ENCODE measurements at places on chromosomes 13 and 19. TPM values are rescaled to one million over a fixed set of nuclear protein-coding genes. Genes with fewer than 3 reads are reported as not detected.
A peak's percentile ranks its signal among the peaks of the same experiment; 100 is the strongest.

DNA sequence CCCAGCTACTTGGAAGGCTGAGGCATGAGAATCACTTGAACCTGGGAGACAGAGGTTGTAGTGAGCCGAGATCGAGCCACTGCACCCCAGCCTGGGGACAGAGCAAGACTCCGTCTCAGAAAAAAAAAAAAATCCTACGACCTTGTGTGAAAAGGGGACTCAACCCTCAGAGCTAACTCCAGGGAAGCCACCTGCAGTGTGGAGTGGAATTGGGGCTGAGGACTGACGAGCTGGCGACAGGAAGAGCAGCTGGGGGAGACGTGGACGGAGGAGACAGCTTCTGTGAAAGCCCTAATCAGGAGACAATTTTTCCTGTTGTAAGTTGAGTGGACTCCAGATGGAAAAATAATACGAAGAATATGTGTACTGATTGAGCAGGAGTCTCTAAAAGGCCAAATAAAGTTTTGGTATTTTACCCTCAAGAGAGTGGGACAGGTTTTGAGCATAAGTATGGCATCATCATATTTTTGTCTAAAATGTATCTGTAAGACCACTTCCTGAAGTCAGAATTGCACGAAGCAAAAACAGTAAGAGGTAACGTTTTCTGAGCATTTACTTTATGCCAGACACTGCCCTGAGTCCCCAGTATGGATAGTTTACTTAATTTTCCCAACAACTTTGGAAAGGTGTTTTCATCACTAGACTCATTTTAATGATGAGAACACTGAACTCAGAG is 12.0 kb upstream of the LAIR1 start:
- no peak for DNase-seq

DNA sequence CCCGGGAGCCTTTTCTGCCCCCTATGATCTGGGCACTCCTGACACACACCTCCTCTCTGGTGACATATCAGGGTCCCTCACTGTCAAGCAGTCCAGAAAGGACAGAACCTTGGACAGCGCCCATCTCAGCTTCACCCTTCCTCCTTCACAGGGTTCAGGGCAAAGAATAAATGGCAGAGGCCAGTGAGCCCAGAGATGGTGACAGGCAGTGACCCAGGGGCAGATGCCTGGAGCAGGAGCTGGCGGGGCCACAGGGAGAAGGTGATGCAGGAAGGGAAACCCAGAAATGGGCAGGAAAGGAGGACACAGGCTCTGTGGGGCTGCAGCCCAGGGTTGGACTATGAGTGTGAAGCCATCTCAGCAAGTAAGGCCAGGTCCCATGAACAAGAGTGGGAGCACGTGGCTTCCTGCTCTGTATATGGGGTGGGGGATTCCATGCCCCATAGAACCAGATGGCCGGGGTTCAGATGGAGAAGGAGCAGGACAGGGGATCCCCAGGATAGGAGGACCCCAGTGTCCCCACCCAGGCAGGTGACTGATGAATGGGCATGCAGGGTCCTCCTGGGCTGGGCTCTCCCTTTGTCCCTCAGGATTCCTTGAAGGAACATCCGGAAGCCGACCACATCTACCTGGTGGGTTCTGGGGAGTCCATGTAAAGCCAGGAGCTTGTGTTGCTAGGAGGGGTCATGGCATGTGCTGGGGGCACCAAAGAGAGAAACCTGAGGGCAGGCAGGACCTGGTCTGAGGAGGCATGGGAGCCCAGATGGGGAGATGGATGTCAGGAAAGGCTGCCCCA is 8.5 kb upstream of the CEACAM7 start:
- no peak for DNase-seq

DNA sequence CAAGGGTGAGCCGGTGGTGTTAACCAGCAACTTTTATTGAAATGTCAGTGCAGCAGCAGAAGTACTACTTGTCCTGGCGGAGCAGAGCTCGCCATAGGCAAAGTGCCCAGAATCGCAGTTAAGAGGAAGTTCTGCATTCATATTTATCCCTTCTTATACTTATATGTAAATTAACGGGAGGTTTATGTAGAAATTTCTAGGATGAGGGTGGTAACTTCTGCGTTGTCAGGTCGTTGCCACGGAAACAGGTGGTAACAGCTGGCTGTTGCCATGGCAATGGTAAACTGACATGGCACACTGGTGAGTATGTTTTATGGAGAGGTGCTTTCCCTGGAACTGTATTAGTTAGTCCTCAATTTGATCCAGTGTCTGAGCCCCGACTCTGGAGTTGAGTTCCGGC is 2494.9 kb upstream of the PCDH20 start:
- DNase-seq: no peak

- no peak for DNase-seq
Measured at GRCh38 chr19:3604227-3604986, 2.3 kb downstream of the TBXA2R start.

DNA sequence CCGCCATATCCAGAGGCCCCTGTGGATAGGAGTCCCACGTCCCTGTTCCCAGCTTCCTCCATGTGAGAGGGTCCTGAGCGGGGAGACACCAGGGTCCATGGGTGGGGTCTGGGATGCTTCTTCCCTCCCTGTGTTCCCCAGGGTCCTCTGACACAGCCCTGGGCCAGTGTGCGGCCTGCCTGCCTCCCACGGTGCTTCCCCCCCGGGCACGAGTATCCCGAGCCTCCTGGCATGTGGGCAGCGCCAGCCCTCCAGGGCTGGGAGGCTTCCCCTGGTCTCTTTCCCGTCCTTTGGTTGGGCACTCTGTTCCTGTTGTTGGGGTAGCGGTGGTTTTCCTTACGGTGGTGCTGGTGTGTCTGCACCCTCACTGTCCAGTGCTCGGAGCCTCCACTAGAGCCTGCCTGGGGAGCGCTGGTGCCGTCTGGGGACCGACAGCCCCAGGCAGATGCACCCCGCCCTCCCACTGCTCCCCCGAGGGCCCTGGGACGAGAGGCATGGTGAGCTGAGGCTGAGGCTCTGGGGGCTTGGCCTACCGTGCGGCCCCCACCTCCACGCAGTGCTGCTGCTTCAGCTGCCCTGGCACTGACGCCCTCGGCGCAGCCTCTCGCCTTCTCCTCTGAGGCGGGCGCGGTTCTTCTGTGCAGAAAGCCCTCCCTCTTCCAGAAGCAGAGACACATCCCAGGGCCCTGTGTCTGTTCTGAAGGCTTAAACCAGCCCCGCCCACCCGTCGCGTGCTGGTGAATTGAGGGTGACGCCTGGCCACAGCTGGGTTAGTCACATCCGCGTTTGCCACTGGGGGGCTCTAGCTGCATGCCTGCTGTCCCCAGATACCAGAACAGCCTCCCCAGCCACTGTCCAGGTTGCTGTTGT is 27.9 kb downstream of the PLEKHJ1 start:
- DNase-seq: no peak

- no peak for DNase-seq
Measured at GRCh38 chr13:59279576-59279975, 884.2 kb downstream of the DIAPH3 start.

DNA sequence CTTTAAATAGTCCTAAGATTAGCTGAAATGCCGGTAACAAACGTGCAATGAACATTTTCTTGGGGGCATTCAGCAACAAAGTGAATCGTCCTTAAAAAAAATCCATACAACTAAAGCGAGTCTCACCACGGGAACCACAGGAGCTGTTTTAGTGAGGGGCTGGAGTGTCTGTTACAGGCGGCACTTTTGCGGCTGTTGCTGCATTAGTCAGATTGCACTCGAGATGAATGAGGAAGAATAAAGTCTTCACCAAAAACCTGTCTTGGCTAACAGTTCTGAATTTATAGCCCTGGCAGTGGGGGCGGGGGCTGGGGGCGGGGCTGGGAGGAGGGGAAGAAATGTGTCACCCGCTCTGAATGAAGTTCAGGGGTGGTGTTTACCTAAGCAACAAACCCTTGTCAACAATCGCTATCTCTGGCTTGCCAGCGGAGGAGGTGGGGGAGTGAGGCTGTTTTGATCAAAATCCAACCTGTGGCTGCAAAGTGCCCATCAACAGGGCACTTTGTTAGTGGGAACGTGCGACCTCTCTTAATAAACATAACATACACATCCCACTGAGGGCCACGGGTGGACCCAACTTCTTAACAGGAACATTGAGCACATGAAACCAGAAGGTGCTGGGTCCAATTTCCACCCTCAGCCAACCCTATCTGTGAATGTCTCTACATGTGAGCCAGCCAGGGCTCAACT is 44.5 kb downstream of the RFX2 start:
- no peak for DNase-seq

DNA sequence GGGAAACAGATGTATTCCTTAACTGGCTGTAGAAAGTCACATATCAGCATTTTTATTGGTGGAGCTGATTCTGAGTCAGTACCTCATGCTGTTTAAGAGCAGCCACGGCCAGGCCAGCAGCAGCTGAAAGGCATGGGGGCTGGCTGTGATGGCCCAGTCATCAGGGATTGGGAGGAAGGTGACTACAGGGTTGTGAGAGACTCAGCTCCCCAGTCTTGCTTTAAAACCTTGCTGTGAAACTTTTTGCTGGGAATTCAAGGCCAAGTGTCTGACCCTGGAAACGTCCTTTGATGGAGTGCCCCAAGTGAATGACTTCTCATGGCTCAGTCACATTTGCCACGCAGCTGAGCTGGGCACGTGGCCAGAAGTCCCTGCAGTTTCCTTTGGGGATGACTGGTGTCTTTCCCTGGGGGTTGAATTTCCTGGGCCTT is 39.1 kb upstream of the RNF113B start:
- DNase-seq: peak; percentile 32

- DNase-seq: no peak
Measured at GRCh38 chr19:12937093-12937926, 1.1 kb upstream of the CALR start.

- peak; percentile 71 for DNase-seq
Measured at GRCh38 chr13:41960637-41961465, at the start of gene VWA8. TSS of gene VWA8 (minus strand) at chr13:41961109. CDS start at chr13:41961015, 94 bp downstream.

GRCh38 chr13:22018076-22018835 is 347.4 kb downstream of the FGF9 start:
- DNase-seq: no peak

DNA sequence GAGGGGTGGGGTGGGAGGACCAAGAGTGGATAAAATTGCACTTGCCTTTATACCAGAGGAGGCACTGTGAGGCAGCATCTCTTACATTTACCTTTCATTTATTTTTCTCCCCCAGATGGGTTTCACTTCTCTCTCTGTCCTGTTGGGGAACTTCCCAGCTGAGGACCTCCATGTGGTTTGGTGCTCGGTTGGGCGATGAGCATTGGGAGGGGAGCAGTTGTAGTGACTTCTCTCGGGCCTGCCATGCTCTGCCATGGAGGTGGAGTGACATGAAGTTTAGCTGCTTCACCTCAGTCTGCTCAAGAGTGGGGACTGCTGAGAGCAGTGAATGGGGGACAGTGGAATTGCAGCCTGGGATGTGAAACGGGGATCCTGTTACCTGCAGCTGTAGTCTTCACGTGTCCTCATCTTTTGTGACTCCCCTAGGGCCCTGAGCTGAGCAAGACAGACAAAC is 23.1 kb upstream of the CXCL17 start:
- no peak for DNase-seq

DNA sequence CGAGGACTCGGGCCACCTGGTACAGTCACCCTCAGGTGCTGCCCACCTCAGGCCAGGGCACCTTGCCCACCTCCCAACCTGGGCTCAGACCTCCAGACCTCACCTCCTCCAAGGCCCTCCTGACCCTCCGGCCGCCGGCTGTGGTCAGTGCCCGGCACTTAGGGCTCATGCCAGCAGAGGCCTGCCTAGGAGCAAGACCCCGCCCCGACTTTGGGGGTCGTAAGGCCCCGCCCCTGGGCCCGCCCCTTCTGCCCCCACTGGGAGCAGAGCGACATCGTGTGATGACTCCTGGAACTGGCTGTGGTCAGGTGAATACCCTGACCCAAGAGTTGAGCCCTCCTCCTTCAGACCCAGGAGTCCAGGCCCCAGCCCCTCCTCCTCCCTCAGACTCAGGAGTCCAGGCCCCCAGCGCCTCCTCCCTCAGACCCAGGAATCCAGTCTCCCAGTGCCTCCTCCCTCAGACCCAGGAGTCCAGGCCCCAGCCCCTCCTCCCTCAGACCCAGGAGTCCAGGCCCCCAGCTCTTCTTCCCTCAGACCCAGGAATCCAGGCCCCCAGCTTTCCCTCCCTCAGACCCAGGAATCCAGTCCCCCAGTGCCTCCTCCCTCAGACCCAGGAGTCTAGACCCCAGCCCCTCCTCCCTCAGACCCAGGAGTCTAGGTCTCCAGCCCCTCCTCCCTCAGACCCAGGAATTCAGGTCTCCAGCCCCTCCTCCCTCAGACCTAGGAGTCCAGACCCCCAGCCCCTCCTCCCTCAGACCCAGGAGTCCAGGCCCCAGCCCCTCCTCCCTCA is at the start of gene SBK2:
TSS of gene SBK2 (minus strand) at position 183 of the 790 bp plus-strand sequence. CDS start 839 bp downstream, outside the sequence.
- DNase-seq: no peak

DNA sequence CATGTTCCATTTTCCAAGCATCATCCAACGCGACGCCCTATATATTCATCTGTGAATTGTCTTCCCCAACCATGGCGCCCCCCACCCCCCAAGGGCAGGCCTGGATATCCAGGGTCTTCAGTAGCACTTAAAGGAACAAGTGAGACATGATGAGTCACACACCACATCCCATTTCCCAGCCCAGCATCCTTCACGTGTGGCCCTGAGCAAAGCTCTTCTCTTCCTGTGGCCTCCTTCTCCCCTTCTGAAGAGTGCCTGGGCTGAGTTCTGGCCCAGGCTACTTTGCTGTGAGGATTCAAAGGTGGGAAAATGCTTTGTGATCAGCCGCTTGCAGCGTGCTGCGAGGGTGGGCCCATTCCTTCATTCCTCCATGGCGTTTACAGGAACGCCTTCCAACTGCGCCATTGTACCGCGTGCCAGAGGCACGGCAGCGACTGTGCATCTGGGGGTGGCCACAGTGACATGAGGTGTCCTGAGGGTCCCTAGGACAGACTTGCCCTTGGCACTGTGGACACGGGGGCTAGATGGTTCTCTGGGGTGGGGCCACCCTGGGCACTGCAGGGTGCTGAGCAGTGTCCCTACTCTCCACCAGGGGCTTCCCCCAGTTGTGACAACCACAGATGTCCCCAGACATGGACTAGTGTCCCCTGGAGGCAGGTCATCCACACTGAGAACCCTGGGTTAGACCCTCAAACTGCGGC is 11.7 kb downstream of the PLIN4 start:
- DNase-seq: no peak

GRCh38 chr19:35500611-35501010 is 10.3 kb upstream of the KRTDAP start:
- DNase-seq: no peak

GRCh38 chr13:40422588-40423235 is 243.7 kb downstream of the FOXO1 start:
- DNase-seq: no peak

Gene LGI4
- 9.0 TPM for total RNA-seq

Gene GJA3
- not detected for total RNA-seq

Gene ZNF492
- total RNA-seq: 4.1 TPM

Gene SHANK1
- total RNA-seq: 18.3 TPM

Gene LGALS14
- total RNA-seq: not detected

Gene RELB
- 0.41 TPM for total RNA-seq
